Ureter (tissue), 1 donor: ENCODE measurements at places on chromosomes 4 and X. TPM values are rescaled to one million over a fixed set of nuclear protein-coding genes. Genes with fewer than 3 reads are reported as not detected.

DNA sequence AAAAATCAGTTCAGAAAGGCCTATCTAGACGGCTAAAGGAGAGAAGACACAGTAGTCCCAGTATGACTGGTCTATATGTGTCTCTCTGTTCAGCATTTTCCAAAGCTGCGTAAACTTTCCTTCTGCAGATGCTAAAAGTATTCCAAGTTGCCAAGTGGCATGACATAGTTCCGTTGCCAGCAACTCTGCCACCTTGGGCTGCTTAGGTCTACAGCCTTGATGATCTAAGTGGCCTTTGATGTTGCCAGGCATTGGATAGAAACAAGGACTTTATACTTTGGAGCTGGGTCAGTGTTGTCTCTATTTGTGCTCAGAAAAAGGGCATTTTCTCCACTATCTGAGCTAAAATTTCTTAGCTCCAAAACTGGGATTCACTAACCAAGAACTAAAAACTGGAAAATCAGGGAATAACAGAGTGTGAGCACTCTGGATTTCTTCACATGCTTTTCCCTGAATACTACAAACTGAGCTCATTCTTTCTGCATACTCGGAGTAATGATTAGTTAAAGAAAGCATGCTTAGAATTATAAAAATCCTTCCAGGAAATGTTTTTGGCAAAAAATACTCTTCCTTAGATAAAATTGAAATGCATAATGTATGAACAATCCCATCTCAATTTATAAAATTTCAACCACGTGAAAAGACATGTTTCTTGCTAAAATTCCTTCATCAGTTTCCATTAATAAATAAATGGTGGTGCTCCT is 191.4 kb downstream of the ADAMTS3 start:
- DNase-seq: no peak

- DNase-seq: no peak
These were observed 36.1 kb upstream of the PHKA2 start for GRCh38 chrX:19019996-19020395.

- no peak for DNase-seq
These were observed 9.6 kb downstream of the DRP2 start for GRCh38 chrX:101229170-101229569.

DNA sequence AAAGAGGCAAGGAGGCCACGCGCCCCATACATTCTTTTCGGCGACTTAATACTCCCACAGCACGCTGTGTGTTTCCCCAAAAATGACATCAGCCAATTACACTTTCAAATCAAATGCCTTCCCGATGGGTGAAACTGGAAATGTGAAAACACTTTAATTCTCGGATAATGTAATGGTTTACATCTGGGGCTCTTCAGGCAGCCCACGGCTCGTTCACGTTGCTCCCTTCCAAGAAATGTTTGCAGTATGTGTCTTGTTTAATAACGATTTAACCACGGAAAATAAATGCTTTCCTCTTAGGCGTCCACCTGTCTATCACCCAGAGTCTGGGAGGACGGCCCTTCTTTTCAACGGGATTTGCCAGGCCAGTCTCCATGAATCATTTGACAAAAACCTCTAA is 272.5 kb downstream of the SHOX start:
- DNase-seq: no peak

GRCh38 chr4:1683261-1683735 is 815 bp downstream of the FAM53A start:
- DNase-seq: no peak

The SEC31A gene
- 239 TPM for total RNA-seq

- DNase-seq: no peak
These were observed 8.0 kb downstream of the FAM241A start for GRCh38 chr4:112153211-112153791.

The PNCK gene
- 12.3 TPM for total RNA-seq

DNA sequence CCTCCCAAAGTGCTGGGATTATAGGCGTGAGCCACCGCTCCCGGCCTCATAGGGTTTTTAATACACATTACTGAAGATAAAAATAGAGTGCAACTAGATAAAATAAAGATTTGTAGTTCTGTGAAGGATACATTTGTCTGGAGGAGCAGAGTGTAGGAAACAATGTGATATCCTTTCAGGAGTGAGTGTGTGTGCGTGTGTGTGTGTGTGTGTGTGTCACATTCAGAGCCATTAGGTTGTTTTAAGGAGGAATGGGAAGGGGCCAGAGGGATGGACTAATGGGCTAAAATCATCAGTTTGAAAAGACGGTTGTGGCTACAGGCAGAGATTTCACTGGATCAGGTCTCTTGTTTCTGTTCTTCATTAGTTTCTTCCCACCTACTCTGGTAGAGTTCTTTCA is 40.0 kb downstream of the RBPJ start:
- no peak for DNase-seq

GRCh38 chr4:40613456-40613855 is 16.2 kb downstream of the RBM47 start:
- no peak for DNase-seq

- no peak for DNase-seq
These were observed 4.4 kb upstream of the APLN start for GRCh38 chrX:129659141-129659540.

The CCNA2 gene
- 1.0 TPM for total RNA-seq

The HNRNPD gene
- 223 TPM for total RNA-seq

The TCEANC gene
- total RNA-seq: 3.4 TPM

- DNase-seq: no peak
These were observed 166.6 kb upstream of the RAPGEF2 start for GRCh38 chr4:158936238-158936637.

DNA sequence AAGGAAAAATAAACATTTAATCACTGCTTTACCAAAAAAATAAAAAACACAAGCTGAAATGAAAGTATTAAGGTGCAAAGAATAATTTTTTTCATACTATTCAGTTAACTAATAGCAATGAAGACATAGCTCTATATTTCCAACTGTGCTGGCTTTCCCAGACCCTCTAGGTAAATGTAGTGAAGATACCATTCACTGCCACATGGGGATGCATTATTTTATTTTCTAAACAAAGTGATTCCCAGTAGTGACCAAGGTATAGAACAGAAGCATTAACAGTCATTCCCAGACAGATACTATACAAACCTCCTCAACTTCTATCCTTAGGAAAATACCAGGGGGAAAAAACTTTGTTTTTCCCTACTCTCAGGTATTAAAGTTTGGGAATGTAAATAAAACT is 39.4 kb downstream of the ANTXR2 start:
- DNase-seq: no peak

- no peak for DNase-seq
These were observed 113.9 kb downstream of the GRIA3 start for GRCh38 chrX:123298026-123298425.

The ARR3 gene
- not detected for total RNA-seq

DNA sequence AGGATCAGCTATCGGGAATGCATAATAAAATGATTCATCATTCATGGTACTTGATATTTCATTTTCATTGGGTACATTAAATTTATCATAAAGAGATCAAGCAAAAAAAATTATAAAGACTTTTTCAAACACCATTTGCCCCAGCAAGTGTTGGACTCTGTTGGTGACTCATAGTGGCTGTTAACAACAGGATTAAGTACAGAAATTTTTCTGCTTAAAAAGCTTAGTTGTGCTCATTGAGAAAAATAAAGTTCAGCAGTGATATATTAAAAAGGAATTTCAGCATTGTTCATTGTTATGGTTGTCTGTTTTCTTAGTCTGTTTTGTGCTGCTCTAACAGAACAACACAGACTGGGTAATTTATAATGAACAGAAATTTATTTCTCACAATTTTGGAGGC is 86.2 kb upstream of the PCDH10 start:
- DNase-seq: no peak

The RADX gene
- total RNA-seq: 14.9 TPM

DNA sequence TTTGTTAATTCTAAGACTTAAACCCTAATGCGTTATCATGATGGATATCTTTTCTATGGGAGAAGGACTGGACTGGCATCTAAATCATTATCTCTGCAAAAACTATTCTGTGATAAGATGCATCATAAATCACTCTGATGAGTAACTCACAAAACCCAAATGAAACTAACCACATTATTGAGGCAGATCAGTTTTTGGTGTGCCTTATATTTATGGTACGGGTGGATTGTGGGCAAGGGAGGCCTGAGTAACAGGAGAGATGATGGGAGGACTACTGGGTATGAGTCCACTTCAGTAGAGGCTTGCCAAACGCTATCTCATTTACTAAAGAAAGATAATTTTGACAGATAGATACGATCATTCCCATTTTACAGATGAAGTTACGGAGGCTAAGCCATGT is 66.4 kb upstream of the GUCY1A1 start:
- DNase-seq: no peak

The HMX1 gene
- total RNA-seq: not detected

- DNase-seq: no peak
These were observed 282.5 kb downstream of the KLHL13 start for GRCh38 chrX:117834076-117834475.

The TLR7 gene
- total RNA-seq: 1.0 TPM

DNA sequence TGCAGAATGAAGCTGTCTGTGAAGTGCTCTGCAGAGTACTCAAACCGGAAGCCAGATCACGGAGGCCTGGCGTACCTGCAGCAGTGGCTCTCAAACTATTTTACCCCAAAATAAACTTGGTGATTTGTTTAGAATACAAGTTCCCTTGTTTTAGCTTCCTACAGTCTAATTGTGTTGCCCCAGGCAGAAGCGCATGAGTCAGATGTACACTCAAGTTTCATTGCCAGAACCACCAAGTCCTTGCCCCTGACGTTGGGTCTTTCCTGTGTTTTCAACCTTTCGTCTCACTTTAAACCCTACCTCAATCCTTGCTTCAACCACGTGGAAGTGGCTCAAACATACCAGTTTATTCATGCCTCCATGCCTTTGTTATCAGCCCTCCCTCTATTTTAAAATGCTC is 66.2 kb upstream of the SLC7A11 start:
- DNase-seq: no peak

DNA sequence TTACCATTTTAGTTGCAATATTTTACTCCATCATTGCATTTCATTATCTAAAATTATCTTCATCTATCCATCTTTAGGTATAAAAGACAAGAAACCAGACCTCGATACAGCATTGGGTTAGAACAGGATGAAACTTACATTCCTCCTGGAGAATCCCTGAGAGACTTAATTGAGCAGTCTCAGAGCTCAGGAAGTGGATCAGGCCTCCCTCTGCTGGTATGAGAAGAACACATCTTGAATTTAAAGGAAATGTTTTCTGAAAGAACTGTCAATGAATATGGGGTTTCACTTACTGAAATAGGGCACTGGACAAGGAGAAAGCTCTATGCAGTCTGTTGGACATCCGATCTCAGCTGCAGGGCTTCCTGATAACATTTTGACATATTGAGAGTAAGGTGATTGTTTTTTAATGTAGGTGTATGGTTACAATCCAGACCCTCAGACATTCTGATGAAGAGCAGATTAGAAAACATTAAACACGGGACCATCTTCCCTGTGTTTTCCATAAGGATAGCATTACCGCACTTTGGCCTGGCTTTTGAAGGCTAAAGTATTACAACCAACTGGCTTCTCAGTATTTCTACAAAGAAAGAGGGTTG is 367.2 kb downstream of the BMPR1B start:
- DNase-seq: no peak

GRCh38 chr4:152342293-152342692 is 193.6 kb downstream of the FBXW7 start:
- no peak for DNase-seq

DNA sequence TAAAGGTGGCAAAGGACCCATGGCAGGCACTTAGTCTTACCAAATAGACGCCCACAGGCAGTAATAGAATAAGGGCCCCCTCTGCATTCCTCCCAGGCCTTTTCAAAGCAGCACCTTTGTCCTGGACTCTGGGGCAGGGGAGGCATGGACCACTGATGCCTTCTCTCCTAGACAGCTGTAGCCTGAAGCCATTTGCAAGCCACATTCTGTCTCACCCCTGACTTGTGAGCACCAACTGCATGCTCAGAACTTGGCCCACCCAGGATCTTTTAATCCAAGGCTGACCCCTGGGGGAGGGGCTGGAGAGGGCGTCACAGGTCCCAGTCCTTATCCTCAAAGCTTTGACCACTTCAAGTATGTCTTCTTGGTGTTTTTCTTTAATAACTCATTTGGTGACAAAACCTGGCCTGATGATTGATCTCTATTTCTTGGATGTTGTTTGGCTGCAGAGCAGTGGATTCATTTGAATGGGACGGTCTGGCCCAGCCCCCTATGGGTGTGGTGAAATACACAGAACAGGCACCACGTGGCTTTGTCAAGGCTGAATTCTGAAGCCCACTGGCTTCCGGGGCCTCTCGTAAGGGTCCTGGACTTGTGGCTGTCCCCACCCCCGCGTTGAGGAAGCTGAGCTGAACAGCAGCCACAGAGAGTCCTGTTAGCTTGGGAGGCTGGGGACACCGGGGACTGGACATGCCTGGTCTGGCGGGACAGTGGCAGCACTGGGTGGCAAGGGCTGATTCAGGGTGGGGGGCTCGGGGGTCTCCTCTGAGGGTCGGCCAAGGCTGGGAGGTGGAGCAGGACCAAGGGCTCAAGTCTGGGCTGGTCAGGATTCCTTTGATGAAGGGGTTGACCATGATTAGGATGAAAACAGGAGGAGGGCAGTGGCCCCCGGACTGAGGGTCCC is 36.6 kb downstream of the ADRA2C start:
- DNase-seq: no peak

DNA sequence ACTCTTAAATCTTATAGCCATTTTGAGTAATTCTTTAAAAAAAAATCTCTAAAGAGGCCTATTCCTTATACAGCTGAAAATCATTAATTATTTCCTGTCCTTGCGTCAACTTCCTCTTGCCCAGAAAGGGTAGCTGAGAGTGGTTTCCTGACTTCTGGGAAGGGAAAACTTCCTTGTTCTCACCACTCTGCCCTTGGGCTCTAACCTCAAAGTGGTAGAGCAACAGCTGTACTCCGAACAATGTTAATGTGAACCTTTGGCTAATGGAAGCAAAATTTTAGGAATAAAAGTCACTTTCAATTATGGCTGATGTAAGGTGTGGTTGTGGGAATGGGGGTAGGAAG is 15.3 kb downstream of the KLHL2 start:
- DNase-seq: peak; percentile 49

The PLAC1 gene
- 0.42 TPM for total RNA-seq

The NKX1-1 gene
- total RNA-seq: not detected

DNA sequence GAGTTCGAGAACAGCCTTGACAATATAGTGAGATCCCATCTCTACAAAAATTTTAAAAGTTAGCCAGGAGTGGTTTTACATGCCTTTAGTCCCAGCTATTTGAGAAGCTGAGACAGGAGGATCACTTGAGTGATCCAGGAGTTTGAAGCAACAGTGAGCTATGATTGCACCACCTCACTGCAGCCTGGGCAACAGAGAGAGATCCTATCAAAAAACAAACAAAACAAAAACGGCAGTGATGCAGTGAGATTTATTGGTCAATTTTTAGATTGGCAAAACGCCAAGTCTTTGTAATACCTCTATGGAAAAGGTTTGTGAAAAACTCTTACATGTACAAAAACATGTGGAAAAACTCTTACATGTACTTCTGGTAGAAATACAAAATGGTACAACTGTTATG is 91.3 kb downstream of the PTPN13 start:
- no peak for DNase-seq

The PGK1 gene
- total RNA-seq: 359 TPM

DNA sequence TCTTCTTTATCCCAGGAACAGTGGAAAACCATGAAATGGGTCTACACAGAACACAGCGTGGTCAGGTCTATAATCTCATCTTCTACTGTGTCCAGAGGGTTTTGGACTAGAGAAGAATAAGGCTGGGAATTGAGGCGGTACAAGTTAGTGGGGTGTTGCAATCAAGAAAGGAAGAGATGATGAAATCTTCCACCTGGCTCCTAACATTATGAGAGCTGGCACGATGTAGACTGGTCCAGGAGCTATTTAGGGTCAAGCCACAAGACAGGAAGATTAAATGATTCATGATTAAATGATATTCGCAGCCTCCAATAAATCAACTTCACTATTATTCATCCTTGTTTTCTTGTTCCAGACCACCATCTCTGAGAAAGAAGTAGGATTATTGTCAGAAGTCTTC is 88.0 kb downstream of the ARSF start:
- DNase-seq: no peak
